ENCODE measurements at places on chromosomes 6 and 20.

DNA sequence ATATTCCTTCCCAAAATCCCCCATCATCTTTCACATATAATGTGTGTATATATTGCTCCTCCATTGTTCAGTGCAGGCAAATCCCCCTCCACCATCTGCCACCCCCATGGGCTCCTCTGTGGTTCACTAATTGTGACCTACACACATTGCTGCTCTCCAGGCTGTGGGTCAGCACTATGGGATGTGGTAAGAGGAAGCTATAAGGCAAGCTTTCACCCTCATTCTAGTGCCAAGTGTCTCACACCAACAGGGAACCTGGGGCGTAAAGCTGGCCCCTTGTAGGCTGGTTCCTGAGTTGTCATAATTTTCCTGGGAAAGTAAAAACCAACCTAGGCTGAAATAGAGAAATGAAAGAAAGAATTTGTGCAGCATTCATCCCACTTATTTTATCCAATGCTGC, 16.8 kb downstream of the FKBP1A start:
- DNase-seq, result no peak

- DNase-seq, result no peak
These were observed 8.7 kb downstream of the CST4 start for GRCh38 chr20:23680146-23680545.

- DNase-seq, result no peak
These were observed 6.6 kb upstream of the SOX18 start for GRCh38 chr20:64055893-64056638.

GRCh38 chr20:51417250-51418136, 125.0 kb downstream of the NFATC2 start:
- DNase-seq, result no peak

DNA sequence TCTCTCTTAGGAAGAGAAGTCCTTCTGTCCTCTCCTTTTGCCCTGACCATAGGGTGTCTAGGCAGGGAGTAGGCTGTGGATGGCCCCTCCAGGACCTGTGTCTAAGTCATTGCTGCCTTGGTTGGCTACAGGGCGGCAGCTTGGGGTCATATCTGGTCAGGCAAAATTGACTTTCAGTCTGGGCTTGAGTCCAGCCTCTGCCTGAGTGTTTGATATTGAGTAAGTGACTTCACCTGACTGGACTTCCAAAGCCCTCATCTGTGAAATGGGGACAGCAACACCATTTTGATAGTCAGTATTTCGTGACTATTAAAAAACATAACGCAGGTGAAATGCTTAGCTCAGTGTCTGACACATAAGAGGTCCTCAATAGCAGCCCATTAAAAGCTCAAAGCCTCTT, 4.6 kb downstream of the TGM3 start:
- DNase-seq, result no peak

DNA sequence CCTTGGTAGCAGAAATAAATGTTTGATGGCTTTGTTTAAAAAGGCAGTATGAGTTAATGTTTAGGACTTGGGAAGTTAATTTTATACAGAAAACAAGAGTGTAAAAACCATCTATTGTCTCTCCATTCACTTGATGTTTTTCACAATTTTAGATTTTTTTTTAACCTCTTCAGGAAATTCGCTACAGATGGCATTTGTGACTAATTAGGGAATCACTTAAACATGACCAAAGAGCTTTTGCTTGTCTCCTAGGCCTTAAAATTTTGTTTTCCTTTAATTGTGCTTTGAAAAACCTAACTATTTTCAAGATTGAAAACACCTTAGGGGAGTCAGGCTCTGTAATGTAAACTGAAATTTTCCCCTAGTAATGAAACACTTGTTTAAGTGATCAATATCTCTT, 17.3 kb downstream of the TULP4 start:
- no peak for DNase-seq

DNA sequence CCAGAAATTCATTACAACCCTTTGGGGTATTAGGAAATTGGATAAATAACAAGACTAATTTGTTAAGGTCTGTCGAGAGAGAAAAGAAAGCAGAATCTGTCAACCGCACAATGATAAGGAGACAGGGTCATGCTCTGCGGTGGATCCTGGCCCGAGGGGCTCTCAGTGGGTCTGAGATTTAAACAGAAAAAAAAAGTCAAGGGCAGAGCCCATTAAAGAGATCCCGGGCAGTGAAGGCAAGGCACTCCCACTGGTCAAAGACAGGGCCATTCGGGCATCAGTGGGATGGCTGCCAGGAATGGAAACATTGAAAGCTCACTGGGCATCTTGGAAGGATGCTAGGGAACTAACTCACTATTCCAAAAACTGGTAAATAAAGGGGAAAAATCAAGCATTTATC, 77.9 kb downstream of the GNAS-AS1 start:
- DNase-seq, result no peak

DNA sequence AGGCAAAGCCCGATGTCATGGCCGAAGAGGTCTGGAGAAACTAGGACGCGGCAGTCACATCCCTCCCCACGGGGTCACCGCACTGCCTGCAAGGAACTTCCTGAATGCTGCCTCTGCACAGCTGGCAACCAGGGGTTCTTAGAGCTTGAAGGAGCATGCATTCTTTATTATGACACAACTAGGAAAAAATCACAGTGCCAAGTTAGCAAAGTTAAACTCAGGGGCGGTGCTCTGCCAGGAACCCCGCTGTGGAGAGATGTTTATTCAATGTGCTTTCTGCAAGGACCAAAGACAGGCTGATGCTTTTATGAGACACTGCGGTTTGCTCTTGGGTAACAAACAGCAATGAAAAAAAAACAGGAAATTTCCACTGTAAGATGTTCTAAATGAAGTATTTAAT, 287.3 kb upstream of the FOXQ1 start:
- DNase-seq, result no peak

- no peak for DNase-seq
These were observed 27.4 kb downstream of the ANKS1A start for GRCh38 chr6:34916348-34916967.

DNA sequence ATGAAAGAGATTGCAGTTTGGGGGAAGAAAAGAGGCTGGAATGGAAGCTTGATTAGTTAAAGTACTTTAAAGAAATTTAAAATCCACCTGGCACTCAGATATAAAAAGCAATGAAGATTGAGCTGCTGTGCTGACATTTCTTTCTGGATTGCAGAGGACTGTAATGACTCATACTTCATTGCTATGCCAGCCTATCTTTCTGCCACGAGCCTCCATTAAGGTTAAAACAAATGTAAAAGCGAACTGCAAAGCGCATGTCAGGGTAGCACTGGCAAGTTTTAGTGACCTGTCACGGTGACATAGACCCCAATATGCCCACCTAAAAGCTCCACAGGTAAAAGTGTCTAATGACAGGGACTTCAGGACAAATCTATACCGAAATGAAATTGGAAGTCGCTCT, 449.6 kb downstream of the C6orf118 start:
- no peak for DNase-seq

DNA sequence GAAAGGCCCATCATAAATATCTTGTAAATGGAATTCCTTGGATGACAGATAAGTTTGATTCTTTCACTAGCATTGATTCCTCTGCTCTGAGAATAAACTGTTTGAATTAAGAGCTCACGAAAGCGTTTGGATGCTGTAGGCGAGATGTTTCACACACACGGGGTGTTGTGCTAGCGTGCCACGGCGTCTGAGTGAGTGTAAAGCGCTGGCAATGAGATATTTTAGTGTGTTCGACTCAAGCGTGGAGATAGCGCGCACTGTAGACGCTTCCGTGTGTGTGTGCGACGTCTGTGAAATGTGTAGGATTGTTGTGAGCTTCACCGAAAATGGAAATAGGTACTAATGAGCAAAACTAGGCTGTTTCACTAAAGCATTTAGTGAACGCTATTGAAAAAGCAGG, 29.4 kb upstream of the ADRM1 start:
- no peak for DNase-seq

DNA sequence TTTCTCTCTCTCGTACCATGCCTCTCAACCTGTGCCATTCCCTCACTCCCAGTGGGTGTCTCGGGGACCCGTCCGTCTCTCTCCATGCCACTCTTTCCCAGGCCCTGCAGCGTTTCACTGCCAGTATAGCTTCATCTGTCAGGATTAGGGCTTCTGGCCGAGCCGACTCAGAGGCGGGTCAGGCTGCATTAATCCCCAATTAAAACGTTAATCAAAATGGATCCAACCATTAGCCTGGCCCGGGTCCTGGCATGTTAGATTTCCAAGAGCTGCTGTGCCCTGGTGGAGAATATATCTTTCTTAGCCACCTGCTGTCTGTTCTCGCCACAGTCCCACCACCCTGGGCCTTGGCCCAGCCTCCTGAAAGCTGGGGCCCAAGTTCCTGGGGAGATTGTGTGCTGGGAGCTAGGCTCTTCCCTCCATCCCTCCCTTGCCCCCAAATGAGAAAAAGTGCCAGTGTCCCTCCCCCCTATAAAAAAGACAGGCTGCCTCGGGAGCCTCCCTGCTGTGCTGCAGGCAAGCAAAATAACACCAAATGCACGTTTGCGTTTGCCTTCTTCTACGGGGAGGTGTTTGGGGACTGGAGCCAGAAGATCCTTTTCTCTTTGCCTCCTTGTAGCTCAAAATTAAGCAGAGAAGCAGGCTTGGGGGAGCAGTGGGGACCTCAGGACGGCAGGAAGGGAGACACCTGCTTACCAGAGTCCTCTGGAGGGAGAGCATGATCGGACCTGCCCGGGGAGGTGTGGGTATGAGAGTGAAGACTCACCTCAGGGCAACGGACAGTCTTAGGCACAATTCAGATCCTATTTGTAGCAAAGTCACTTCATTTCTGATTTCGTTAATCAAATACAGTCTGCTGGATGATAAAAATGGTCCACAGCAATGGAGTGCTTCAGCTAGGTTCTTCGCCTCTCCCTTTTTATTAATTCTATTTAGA, 3.0 kb downstream of the KCNG1 start:
- no peak for DNase-seq

- no peak for DNase-seq
These were observed 51.9 kb upstream of the XRN2 start for GRCh38 chr20:21251278-21251677.

GRCh38 chr6:157907651-157908050, 74.0 kb upstream of the SYNJ2 start:
- no peak for DNase-seq

DNA sequence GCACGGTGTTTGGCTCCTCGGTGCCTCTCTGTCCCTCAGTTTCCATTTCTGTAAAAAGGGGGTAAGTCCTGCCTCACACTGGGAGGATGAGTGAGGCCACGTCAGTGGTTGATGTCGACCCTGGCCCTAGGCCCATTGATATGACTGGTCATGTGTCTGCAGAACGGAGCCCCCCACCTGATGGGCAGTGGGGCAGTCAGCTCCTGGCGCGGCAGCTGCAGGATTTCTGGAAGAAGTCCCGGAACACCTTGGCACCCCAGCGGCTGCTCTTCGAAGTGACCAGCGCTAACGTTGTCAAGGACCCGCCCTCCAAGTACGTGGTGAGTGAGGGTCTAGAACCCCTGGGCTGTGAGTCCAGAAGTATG, 1.2 kb downstream of the SNX21 start:
- DNase-seq, result no peak

DNA sequence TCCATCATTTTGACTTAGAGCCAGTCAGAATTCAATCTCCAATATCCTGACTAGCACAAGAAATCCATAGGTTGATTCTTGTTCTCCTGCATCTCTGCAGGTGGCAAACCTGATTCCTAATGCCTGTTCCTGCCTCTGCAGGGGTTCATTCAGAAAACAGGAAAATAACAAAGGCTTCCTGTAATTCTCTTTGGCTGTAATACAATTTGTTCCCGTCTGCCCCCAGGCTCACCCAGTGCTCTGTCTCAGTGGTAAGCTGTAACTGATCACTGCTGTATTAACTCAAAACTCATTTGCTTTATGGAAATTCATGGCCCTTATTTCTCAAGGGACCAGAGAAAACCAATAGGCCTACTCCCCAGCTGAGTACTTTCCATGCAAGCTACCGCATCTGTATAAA, 88.6 kb downstream of the OPRM1 start:
- no peak for DNase-seq

DNA sequence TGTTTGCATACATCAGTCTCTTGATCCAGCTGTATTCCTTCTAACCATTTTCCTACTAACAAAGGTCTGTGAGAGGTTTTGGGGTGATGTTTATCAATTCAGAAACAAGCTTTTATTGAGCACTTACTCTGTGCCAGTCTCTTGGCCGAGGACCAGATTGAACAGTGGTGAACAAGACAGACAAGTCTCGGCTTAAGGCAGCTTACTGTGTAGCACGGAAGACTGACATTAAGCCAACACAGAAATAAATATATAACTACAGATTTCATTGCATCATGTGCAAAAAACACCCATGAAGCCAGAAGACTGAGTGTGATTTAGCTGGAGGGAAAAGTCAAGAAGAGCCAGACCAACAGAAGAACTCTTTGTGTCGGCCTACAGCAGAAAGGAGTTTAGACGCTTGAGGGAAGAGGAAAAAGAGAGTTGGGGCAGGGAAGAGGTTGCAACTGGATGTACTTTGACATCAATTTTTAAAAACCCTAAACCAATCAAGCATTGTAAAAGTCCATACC, 549.6 kb upstream of the CITED2 start:
- no peak for DNase-seq

DNA sequence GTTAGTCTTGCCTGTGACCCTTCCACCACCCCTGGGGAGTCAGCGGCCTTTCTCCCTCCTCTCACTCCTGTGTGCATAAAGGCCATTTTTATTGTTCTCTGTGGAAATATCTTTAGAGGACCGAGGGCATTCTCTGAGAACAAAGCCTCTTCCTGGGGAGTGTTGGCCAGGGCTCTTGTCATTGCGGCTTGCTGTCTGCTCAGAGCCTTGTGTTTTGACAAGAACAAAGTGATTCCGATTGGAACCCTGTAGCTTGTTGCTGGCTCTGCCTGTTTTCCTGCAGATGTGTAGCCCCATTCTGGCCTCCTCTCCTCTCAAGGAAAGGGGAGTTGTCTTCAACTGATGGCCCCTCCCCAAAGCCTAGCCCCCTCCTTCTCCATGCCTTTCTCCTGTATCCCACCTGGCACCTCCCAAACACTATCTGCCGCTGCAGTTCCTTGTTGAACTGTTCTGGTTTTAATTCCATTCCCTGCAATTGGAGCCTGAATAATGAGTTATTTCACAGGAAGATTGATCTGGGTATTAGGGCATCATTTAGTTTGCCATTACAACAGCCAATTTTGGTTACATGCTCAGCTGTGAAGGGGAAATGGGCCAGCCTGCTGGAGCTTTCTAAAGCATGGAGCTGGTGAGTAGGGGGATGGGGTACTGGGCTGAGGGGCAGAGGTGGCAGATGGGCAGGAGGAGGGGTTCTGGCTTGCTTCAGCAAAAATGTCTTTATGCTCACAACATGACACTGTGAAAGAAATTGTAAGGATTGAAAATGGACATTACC, 252.5 kb downstream of the LRFN2 start:
- DNase-seq, result no peak

DNA sequence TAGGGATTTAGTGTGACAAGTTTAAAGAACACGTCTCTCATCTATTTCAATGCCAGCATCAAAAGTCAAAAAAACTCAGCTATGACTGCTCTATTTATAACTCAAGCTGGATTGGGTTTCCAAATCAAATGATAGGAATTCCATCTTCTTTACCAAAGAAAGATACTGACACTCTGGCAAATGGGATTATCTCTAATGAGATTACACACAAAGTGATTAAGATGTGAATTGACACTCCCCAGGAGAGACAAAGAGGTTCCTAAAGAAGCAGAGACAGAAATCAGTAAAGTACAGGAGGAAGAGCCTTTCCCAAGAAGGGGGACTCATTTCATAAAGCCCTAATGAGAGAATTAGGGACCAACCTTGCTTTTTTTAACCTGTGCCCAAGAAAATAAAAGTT, 92.1 kb downstream of the ID4 start:
- DNase-seq, result no peak

- DNase-seq, result no peak
These were observed 102.9 kb downstream of the AIG1 start for GRCh38 chr6:143163621-143164020.

GRCh38 chr6:168746013-168746412, 305.0 kb downstream of the SMOC2 start:
- no peak for DNase-seq

GRCh38 chr6:2436410-2437154, 191.2 kb upstream of the GMDS start:
- DNase-seq, result no peak

All from stimulated activated CD4-positive, alpha-beta T cell treated with anti-CD3 and anti-CD28 coated beads, Interleukin-15, amount 100 ng/mL, for 1 hour (primary cell).